Cerebellar cortex (tissue), 1 donor: ENCODE measurements at places on chromosomes 3 and 15.

DNA sequence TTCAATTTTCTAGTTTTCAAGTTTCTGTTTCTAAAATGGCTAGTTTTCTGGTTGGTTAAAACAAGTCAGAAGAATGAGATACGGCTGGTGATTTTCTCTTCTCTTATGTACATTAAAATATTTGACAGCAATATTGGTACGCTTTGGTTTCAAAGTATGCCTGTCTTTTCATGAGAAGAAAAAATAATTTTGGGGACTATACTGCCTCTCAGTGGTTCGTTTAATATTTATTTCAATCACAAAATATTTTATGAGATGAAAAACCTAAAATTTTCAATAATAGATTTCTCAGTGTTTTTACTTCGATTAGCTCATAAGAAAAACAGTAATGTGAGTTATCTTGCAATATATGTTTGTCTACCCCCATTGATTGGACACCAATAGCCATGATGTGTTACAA lies 72.8 kb upstream of the AADACL2 start:
- no peak for DNase-seq

DNA sequence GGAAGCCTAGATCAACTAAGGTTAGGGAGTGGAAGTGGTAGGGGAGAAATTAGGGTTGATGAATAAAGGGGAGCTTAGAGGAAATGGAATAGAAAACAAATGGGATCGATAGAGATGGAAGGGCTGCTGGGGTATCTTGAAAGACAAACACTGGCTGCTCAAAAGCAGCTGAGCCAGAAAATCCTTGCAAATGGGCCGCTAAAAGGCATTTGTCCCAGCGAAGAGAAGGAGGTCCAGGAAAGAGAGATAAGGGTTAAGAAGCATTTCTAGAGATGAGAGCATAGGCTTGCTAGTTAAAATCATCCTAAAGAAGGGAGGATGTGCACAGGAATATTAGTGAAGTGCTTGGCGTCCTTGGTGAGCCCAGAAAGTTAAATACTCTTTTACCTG lies 258.0 kb upstream of the CBLB start:
- DNase-seq: no peak

DNA sequence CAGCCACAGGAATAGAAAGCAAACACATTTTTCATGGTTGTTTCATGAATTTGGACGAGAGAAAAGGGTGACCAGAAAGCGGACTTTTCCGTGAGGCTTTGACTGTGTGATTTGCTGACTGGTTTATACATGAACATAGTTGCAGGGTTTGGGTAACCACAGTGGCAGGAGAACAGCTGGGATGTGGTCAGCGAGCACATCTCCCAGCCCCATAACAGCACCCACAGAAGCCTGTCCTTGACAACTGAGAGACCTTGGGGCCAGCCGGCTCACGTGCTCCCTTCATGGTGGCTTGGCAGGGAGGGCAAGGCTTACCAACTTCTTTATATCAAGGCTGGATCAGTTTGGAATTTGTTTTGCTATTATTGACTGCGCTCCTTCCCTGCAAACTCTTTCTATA lies 13.2 kb upstream of the RGMA start:
- DNase-seq: no peak

- no peak for DNase-seq
Measured at GRCh38 chr3:174822320-174822719, 36.8 kb upstream of the NAALADL2 start.

- no peak for DNase-seq
Measured at GRCh38 chr3:160566499-160566898, 1.1 kb upstream of the KPNA4 start.

DNA sequence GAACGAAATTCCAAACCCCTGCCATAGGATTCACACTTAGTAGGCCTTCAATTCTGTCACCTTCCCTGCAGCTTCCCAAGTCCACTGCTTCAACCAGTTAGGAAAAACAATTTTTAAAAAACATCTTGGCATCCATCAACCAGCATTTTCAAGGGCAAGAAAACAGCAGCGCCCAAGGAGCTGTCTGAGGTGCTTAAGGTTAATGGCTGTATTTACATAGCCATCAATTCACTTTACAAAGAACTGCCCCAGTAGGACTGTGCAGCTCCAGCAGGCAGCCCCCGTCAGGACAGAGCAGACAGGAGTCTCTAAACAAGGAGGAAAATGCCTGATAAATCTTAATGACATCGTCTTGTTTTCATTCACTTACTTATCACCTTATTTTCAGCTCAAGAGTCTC lies 13.3 kb downstream of the TAFA4 start:
- DNase-seq: no peak

DNA sequence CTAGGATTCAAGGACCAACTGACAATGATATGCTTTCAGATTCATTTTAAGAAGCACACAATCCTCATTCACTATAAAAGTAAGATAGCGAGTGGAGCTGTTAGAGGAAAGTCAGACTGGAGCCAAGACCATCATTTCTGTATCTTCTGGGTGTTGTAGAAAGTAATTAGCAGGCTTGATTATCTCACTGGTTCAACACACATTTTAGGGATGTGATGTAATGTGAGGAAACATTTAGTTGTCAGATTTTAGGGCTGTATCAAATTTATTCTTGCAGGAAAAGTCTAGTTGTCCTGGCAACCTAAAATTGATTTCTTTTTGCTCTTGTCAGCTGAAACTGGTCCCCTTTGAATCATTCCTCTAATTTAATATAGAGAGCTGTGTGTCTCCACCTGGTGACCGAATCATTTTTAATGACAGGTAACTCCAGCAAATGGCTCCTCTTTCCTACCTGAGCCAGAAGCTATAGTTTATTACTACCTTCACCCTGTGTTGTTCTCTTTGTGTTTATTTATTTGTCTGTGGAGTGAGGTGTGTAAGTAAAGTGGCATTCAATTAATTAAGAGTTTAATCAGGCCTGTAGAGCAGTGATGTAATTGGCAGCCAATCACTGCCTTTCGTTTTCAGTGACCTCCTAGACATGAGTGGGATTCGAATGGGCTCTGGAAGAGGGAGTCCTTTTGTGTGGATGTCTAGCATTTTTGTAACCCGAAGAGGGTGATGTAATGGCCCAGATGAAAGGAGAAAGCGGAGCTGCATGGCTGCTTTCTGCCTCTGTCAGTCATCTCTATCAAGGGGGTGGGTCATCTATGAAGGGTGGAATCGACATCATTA lies 125.8 kb downstream of the LPP start:
- DNase-seq: no peak

DNA sequence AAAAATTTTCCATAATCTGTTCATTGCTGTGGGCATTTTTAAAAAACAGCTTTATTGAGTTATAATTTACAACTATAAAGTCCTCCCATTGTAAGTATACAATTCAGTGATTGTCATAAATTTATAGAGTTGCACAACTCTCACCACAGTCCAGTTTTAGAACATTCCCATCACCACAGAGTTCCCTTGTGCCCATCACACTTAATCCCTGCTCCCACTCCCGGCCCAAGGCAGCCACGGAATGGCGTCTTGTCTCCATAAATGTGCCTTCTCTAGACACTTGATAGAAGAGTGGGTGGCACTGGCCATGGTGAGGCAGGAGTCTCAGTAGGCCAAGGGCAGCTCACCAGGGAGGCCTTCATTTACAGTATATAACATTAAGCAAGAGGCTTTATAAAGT lies 6.3 kb downstream of the TSEN2 start:
- DNase-seq: no peak

DNA sequence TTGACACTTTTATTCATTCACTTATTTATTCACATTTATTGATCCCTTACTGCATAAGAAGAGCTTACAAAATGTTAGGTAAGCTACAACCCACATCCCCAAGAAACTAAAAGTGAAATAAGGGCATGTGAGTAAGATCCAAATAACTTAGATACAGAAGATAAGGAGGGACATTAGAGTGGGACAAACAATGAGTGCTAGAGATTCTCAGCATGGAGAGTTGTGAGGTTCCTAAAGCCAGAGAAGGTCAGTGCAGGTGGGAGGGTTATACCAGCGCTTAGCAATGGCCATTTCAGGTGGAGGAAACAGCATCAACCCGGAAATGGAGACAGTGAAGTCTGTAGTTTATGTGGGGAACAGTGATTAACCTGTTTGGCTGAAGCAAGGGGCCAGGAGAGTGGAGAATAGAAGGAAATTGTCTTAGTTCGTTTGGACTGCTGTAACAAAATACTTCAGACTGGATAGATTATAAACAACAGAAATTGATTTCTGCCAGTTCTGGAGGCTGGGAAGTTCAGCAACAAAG lies 25.5 kb upstream of the PCOLCE2 start:
- DNase-seq: no peak

DNA sequence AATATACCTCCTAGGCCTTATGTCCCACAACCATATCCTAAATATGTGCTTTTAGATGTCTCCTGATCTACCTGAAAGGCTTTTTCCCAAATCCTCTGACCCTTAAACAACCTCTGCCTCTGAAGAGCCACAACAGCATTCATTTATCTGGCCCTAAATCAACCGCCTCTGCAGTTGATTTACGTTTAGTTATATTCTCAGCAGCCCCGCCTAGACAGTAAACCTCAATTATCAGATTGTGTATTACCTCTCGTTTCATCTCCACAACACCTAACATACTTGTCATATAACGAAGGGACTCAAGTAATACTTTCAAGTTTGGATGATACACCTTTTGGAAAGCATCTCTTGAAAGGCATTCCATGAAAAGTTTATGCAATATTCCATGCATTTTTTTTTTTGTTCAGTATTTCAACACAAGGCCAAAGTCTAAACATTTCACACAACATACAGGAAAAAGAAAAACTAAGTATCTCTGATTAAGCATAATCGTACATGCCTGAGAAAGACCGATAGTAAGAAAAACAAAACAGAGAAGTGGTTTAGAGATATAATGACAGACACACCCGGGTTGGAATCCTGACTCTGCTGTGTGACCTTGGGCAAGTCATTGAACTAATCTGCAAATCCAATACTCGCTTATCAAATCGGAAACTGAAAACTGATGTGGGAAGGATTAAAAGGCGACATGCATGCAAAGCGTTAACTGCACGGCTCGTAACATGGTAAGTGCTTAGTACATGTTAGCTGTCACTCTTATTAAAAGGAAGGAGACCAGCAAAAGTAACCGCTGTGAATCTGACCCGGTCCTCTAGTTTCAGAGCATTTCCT lies 778 bp downstream of the CRBN start:
- no peak for DNase-seq

DNA sequence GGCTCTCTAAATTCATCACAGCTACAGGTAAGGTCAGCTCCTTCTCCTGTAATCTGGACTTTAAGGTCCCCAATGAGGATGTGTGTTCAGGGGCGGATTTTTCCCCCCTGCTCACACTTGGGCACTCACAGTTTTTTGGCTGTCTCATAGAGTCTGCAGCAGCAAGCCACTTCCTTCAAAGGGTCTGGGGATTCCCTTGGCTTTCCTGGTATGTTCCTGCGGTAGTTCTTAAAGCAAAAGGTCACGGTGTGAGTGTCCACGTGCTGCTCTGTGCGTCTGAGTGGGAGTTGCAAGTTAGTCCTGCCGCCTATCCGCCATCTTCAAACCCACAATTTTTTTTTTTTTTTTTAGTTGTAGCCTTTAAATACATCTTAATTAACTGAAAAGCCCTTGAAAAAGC lies 15.4 kb upstream of the CFAP20DC start:
- no peak for DNase-seq

- DNase-seq: no peak
Measured at GRCh38 chr15:60740787-60741354, 261.9 kb upstream of the ICE2 start.

DNA sequence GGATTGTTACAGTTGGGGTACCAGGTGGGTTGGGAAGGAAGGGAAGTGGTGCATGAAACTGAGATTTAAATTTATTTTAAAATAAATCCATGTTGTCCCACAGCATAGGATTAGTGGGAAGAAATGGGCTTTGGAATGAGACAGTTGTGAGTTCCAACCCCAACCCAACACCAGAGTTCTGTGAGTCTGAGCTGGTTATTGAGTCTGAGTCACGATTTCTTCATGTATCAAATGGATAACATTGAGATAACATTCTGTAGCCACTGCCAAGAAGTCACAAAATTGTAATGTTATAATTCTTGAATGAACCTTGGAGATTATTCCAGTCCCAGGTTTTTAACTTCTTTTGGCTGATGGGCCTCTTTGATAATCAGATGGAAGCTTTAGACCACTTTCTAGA lies 13.7 kb downstream of the IFT122 start:
- no peak for DNase-seq

DNA sequence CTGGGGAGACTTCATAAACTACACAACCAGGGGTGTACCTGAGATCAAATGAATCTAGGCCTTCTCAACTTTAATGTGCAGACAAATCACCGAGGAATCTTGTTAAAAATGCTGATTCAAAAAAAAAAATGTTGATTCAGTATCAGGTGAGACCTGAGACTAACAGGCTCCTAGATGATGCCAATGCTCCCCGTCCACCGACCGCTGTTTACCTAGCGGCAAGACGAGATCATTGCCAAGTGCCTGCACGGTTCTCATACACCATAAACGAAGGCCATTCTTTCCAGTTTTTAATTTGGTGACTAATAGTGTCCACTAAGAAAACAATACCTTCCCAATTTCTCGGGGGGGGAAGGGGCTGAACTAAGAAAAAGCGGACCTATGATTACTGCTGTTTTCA lies 2.5 kb upstream of the FSIP1 start:
- DNase-seq: peak; percentile 51

- peak; percentile 89 for DNase-seq
Measured at GRCh38 chr3:32374788-32375595, 16.7 kb upstream of the CMTM7 start.

DNA sequence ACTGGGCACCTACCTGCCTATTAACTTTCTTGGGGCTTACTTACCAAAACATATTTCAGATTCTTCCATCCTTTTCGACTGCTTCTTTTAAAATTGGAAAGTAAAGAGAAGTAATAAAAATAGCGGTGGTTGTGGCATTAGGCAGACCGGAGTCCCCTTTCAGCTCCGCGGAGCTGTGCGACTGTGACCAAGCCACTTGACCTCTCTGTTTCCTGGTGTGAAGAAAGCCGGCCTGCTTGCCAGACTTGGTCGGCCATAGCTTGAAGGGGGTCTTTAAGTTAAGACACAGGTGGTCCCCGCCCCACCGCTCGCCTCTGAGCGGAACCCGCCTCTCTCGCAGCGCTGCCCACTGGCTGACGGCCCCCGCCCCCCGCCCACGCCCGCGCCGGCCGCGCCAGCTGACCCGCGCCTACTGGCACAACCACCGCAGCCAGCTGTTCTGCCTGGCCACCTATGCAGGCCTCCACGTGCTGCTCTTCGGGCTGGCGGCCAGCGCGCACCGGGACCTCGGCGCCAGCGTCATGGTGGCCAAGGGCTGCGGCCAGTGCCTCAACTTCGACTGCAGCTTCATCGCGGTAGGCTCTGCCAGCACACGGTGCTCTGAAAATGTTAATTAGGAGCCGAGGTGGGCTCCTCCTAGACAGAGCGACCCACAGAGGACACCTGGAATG lies 18.3 kb downstream of the NOX5 start:
- no peak for DNase-seq
